Cerebellar cortex (tissue), 1 donor: ENCODE measurements at places on chromosomes 4 and X.

- no peak for DNase-seq
Measured at GRCh38 chr4:103498161-103499070, 221.4 kb downstream of the TACR3 start.

DNA sequence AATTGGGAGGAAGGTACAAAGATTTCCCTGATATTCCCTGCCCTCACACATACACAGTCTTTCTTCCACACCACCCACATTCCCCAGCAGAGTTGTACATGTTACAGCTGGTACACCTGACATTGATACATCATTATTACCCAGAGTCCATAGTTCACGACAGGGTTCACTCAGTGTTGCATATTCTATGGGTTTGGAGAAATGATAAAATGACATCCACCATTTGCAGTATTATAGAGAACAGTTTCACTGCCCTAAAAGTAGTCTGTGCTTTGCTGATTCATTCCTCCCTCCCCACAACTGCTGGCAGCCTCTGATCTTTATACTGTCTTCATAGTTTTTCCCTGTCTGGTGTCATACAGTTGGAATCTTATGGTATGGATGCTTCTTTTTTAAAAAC, 15.0 kb downstream of the AGA start:
- no peak for DNase-seq

GRCh38 chr4:36281384-36282106, at the start of gene DTHD1:
TSS of gene DTHD1 (plus strand) at chr4:36281616. CDS start at chr4:36281759, 143 bp downstream.
- no peak for DNase-seq

- peak; percentile 39 for DNase-seq
Measured at GRCh38 chr4:101169044-101170014, 178.0 kb downstream of the PPP3CA start.

- DNase-seq = no peak
Measured at GRCh38 chrX:36963069-36963808, 44.9 kb upstream of the FAM47C start.

DNA sequence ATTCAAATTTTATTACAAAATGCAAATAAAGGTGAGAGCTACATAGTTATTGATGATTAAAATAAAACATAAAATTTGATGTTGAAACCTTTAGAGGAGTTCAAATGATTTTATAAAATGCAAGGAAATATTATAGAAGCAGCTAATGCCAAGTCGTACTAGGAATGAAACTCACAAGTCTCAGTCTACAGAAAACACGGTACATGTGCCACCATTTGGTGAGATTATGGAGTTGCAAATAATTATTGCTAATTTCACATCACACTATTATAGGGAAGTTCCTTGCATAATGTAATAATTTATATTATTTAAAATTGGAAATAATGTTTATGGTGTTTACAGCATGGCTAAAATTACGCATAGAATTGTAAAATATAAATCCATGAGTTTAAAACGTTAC, 1601.7 kb upstream of the TENM3 start:
- no peak for DNase-seq

GRCh38 chr4:141757287-141757686, 120.9 kb downstream of the IL15 start:
- DNase-seq = no peak

GRCh38 chrX:139293991-139294390, 236.5 kb upstream of the F9 start:
- DNase-seq = no peak
